ENCODE measurements at places on chromosomes 13 and 19.

- no peak for DNase-seq
Observed at GRCh38 chr19:6739883-6740588, 556 bp downstream of the TRIP10 start.

DNA sequence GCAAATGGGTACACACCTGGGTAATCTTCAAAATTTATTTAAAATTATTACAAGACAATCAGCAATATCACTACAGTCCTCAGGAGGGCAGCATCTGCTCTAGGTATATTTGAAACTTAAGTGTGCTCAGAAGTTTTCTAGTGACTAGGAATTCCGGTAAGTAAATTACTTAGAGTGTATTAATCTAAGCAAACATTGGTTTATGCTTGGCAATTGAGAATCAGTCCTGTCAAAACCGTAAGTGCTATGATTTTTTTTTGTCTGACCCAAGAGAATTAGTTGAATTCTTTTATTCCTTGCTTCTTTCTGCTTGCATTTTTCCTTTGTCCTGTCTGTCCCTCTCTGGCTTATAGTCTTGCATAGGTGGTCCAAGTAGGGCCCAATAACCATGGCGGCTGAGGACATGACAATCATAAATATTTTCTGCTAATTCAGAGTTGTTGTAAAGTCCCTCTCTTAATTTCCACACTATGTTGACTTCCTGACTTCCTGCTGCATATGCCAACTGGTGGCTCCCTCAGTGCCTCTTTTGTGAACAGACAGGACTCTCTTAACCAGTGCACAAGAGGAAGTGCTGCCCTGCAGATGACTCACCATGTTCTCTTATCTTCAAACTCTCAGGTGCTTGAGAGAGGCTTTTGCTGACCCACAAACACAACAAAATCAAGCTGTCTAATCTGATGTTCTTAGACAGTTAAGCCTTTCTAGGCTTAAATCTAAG lies 82.2 kb downstream of the SLAIN1 start:
- peak; percentile 48 for DNase-seq

GRCh38 chr13:100633461-100633860 lies 41.1 kb downstream of the TMTC4 start:
- DNase-seq: no peak

- no peak for DNase-seq
Observed at GRCh38 chr13:52737965-52738364, 1.7 kb downstream of the CNMD start.

DNA sequence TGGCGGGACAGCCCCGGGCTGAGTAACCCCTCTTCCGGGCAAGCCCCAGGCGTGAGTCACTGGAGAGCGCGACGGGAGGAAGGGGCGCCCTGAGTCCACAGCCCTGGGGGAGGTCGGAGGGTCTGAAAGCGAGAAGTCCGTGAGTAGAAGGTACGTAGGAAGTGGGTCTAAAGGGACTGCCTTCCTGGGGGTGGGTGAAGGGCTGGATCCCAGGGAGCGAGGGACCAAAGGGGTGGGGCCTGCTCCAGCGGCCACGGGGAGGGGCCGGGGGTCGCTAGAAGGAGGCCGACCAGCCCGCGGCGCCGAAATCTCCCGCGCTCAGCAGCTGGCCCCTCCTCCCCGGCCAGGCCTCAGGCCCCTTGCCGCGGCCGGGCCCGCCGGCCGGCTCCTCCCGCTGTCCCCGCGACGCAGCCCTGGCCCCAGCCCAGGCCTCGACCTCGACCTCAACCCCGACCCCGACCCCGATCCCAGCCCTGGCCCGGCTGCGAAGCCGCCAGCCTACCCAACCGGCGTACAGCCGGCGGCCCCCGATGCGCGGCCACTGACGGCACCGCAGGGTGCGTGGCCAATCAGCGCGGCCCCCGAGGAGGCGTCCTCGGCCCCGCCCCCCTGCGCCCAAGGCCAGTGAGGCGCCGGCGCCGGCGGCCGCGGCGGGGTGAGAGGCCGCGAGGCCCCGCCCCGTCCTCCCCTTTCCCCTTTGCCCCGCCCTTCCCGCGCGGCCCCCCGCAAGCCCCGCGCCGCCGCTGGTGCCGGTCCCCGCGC lies 22.6 kb downstream of the IPO5 start:
- peak; percentile 95 for DNase-seq

DNA sequence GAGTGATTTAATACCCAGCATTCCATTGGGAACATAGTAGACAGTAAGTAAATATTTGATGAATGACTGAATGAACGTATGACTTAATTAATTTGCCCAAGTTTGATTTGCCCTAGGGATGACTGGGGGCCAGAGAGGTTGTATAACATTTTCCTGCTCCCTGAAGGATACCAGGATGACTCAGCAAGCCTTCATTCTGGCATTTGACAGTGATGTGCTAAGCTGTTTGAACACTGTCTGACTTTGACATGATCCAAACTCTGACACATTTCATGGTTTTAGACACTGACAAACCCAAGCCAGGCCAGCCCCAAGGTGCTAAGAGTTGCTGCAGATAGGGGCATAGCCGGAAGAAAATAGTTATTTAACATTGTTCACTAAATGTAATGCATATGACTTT lies 53.4 kb upstream of the KLF12 start:
- DNase-seq: no peak

- DNase-seq: no peak
Observed at GRCh38 chr13:47673009-47673850, 327.8 kb downstream of the SUCLA2 start.

- DNase-seq: no peak
Observed at GRCh38 chr19:422213-422916, 13.4 kb upstream of the C2CD4C start.

GRCh38 chr13:24651718-24652345 lies 28.4 kb upstream of the ATP12A start:
- DNase-seq: no peak

GRCh38 chr13:29423050-29423449 lies 172.4 kb downstream of the SLC7A1 start:
- DNase-seq: no peak

DNA sequence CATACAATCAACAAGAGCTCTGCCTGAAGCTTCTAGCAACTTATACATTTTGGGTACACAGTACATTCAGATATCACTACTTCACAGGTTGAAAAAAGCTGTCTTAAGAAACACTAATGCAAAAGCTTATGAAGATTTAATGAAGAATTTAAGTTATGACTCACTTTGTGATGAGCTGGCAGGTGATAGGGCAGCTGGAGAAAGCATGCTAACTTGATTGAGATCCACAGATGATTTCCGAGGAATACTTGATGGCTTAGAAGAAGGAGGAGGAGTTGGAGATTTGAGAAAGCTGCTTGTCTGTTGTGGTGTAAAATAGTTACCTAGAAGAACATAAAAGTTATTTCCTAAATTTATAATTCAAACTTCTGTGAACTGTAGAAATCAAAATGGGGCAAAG lies 23.3 kb downstream of the EXOSC8 start:
- DNase-seq: no peak

GRCh38 chr13:91988331-91988730 lies 589.9 kb downstream of the GPC5 start:
- DNase-seq: no peak

- no peak for DNase-seq
Observed at GRCh38 chr19:32651729-32652140, 23.2 kb downstream of the ANKRD27 start.

GRCh38 chr13:90156390-90156789 lies 1191.1 kb upstream of the MIR17HG start:
- DNase-seq: no peak

- DNase-seq: peak; percentile 28
Observed at GRCh38 chr13:38763446-38764381, 76.8 kb downstream of the FREM2 start.
